Dermis lymphatic vessel endothelial cell (primary cell): ENCODE measurements at places on chromosomes 7 and 10. TPM values are rescaled to one million over a fixed set of nuclear protein-coding genes. Genes with fewer than 3 reads are reported as not detected.

SPDYE16 gene
- 0.11 TPM in 1 of 2 replicates, not detected in the other for total RNA-seq

NDUFB8 gene
- total RNA-seq = 144 and 162 TPM in 2 replicates

ZNF518A gene
- 14.3 and 15.8 TPM in 2 replicates for total RNA-seq

GIMAP5 gene
- 420 and 509 TPM in 2 replicates for total RNA-seq

LBX1 gene
- not detected in 2 replicates for total RNA-seq

STAG3 gene
- 0.33 and 0.60 TPM in 2 replicates for total RNA-seq

AKR1C3 gene
- 305 and 438 TPM in 2 replicates for total RNA-seq

INA gene
- total RNA-seq = under 0.01 and 0.11 TPM in 2 replicates

PRLHR gene
- not detected in 2 replicates for total RNA-seq

C10orf67 gene
- under 0.01 TPM in 1 of 2 replicates, not detected in the other for total RNA-seq

EEPD1 gene
- total RNA-seq = 1.2 and 1.3 TPM in 2 replicates

RADIL gene
- 5.1 and 5.5 TPM in 2 replicates for total RNA-seq

ADRA2A gene
- under 0.01 TPM in 2 replicates for total RNA-seq

CAV1 gene
- 342 and 781 TPM in 2 replicates for total RNA-seq

NPY4R2 gene
- not detected in 2 replicates for total RNA-seq
